ENCODE measurements at places on chromosomes 11 and 22.
A peak's percentile ranks its signal among the peaks of the same experiment; 100 is the strongest.

DNA sequence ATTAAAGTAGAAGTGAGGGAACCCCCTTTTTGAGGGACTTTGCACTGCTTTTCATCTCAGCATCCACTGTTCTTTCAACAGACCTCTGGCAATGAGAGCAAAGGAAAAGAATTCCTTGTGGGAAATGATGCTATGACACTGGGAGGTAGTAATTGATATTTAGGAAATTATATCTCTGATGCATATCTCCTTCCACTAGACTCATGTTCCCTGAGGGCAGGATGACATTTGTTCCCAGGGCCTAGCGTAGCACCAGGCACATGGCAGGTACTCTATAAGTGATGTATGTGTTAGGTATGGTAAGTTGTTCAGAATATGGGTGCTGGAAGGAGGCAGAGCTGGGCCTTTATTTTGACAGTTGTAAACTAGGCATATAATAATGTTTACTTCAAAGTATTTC is 142.9 kb downstream of the CCDC81 start:
- no peak for DNase-seq

- DNase-seq: peak; percentile 84
Observed at GRCh38 chr11:66347425-66348276, at the start of gene B4GAT1. B4GAT1 (minus strand) TSS chr11:66347629; CDS start chr11:66347545, 84 bp downstream.

GRCh38 chr22:22243033-22243680 is 1.4 kb upstream of the VPREB1 start:
- no peak for DNase-seq

DNA sequence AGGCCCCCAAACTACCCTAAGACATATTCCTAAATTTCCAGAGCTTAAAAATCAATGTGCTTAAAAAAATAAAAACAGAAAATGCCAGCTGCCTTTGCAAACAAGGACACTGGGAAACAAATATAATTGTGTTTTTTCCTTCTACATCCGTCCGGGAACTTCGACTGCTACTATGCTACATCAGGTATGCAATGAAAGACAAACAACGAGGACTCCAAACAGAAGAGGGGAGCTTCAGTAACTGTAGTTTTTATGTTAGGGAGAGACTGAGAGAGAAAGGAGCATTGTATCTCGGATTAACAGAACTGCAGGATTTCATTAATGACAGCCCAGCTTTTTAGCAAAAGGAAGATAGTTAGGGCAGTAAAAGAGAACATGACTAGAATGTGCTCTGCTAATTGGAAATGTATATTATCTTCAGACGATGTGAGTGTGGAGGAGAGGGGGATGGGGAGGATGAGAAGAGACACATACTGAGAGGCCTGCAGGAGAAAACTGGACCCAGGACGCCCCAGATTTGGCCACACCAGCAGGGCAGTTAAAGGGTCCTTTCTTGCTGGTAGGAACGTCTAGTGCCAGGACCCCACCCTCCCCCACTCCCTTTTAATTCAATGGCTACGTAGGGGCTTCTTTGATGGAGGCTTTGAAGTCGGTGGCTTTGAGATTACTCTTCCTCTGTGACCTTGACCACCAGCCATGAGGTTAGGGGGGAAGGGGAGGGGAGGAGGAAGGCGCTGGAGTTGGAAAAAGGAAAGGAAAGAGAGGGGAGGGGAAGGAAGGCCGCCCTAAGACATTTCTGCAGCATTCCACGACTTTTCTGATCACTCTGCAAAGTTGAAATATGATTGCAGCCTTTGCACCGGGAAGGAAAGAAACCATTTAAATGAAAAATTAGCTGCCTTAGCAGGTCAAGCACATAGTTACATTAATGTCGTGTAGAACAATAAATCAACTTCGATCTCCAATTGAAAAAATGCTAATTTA is 187.1 kb downstream of the BLID start:
- DNase-seq: no peak

DNA sequence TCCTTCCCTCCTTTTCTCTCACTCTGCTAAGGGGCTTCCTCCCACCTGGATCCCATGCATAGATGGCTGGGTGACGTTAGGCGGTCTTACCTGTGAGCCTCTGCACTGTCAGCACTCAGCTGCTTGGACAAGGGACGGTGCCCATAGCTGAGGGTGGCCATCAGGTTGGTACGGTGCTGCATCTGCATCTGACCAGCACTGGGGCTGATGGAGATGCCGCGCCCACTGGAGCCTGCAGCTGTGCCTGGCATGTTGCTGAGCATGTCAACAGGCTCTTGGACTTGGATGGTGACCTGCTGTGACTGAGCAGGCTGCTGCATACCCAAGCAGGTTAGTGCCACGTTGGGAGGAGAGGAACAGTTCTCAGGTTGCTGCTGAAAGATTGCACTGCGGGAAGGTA is 21.8 kb upstream of the APOA1 start:
- DNase-seq: no peak

All from GM10248 (cell line).